ENCODE measurements at places on chromosomes 12 and 14.
A peak's percentile ranks its signal among the peaks of the same experiment; 100 is the strongest.

DNA sequence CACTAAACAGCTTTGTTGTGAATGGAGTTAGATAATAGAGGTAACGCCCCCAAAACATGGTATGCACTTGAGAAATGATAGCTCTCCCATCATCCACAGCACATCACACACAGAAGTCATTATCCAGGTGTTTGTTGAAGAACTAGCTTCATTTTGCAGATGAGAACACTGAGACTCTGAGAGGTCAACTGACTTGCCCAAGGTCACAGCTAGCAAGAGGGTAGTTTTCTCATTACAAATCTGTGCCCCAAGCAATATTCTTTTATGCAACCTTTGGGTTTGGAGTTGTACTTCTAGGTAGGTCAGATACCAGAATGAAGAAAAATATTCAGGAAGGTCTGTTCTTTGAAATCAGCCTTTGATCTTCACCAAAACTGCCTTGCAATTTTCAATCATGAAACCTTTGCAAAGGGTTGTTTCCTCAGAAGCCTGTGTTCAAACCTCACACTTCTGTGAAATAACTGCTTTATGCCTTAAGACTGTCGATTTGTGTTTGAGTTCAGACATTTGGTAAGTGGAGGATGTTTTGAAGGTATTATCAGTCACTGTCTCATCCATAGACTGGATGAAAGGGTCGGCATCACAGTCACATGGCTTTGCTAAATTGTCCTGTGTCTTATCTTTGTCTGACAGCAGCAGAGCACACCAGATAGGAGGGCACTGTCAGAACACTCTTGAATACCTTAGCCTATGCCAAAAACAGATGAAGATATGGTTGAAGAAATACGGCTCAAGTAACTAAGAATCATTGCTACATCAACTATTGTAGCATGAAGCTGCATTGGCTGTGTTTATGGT lies 233.2 kb upstream of the BTG1 start:
- no peak for DNase-seq

DNA sequence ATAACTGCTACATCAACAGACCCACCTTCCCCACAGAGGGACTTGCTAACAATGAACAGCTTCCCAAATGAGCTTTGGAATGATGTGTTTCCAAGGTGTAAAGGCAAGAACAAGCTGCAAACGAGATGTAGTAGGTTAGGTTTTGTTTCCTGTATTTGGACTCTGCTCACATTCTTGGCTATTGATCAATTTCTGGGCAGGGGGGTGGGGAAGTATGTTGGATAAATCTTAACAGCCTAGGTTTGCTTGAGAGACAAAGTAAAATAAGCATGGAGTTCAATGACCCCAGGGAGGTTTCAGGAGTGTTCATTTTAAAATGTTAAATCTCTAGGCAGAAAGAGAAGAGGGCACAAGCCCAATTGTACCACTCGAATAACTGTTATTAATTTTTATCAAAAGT lies 146.6 kb downstream of the DPY19L2 start:
- DNase-seq: no peak

DNA sequence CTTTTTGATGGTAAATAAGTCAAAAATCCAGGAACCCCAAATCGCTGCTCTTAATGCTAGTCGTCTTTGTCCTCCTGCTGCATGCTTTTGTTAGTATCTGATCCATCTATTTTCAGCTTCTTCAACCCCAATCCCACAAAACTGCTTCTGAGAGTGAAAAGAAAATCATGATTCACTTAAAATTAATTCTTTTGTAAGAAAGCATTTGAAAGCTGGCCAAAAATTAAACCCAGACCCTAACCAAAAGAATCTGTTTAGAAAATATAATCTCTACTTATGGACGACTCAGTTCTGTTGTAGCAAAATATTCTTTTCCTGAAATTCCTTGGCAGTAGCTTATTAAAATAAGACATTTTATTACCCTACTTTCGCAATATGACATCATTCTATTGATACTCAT lies 443.6 kb upstream of the SYT1 start:
- no peak for DNase-seq

- no peak for DNase-seq
These were observed 236.9 kb downstream of the PAWR start for GRCh38 chr12:79453820-79454219.

GRCh38 chr14:39432179-39432618 lies at the start of gene FBXO33:
Gene FBXO33 (minus strand): TSS chr14:39432433. CDS start chr14:39432162, 271 bp downstream.
- DNase-seq: peak; percentile 98

- DNase-seq: no peak
These were observed 23.1 kb downstream of the ASB2 start for GRCh38 chr14:93953263-93953662.

GRCh38 chr12:94663702-94664101 lies 13.3 kb upstream of the TMCC3 start:
- no peak for DNase-seq

DNA sequence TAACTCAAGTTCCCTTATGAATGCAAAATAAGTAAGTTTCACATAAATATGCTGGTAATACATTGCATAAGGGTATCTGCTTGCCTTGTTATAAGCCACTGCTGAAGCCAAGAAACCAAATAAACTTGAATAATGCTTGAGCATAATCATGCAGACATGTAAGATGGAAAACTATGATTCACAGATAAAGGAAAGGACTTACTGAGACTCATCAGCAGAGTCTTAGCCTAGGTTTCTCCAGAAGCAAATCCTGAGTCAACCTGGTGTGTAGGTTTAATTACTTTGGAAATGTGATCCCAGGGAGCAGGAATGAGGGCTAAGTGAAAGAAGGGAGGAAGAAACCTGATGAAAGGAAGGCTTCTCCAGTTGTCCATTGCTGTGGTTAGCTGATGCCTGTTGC lies 107.7 kb upstream of the BTG1 start:
- DNase-seq: no peak

- no peak for DNase-seq
These were observed 365.7 kb downstream of the GXYLT1 start for GRCh38 chr12:41778934-41779333.

DNA sequence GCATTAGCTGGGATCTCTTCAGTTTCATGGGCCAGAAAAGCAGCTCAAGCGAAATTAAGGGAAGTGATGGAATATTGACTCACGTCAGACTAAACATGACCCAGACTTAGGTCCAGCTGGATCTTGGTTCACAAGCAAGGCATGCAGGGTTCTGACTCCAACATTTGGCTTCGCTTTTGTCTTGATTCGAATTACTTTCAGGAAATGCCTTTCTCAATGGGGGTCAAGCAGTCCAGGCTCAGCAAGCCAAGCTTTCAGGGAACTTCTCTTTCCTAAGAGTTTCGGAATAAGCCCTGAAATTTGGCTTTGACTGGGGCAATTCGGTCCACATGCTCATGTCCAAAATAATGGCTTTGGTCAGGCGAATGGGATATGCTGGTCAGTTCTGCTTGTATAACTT lies 678.7 kb upstream of the TMEM132C start:
- no peak for DNase-seq

- DNase-seq: no peak
These were observed 938 bp upstream of the SLC25A29 start for GRCh38 chr14:100306998-100307765.

DNA sequence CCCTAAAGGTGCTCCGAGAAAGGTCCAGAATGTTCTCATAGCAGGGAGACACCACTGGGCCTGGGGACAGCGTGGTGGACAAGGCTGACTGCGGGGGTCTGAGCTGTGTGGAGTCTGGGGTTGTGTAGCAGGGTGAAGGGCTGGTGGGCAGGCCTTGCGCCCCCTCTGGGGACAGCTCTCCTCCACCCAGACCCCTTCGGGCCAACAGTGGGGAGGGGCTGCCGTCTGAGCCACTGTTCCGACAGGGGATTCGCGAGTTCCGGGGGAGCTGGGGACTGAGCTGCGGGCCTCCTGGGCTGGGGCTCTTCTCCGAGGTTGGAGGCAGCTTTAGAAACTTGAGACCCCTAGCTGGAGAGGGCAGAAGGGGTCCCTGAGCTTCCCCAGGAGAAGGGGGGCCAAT lies 32.1 kb downstream of the NCKAP5L start:
- no peak for DNase-seq

GRCh38 chr12:58727521-58727920 lies 192.8 kb downstream of the LRIG3 start:
- DNase-seq: no peak

GRCh38 chr14:47626151-47627035 lies 49.0 kb downstream of the MDGA2 start:
- DNase-seq: no peak

- no peak for DNase-seq
These were observed 141.3 kb downstream of the KLHL28 start for GRCh38 chr14:44820230-44820964.

- no peak for DNase-seq
These were observed 46.1 kb downstream of the DIO2 start for GRCh38 chr14:80164991-80165721.

DNA sequence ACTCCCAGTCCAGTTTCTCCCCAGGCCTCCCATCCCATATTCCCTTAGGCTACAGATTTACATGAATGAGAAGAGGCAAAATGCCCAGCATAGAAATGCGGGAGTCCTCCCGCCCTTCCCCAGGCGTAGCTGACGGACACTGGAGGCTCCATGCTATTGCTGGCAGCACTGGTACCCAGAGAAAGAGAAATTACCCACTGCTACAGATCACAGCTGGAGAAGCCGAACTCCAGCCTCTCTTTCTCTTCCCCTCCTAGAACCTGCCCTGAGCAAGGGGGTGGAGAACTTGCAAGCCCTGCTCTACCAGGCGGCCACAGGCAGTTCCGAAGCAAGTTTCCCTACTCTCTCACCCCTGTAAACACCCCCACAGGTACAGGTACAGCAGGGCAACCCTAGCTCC lies 3.6 kb downstream of the LTBR start:
- DNase-seq: no peak

GRCh38 chr12:113684053-113684907 lies 212.6 kb upstream of the LHX5 start:
- DNase-seq: no peak

- no peak for DNase-seq
These were observed 155.3 kb downstream of the PHETA1 start for GRCh38 chr12:111213561-111213960.

Measured in stimulated activated naive CD8-positive, alpha-beta T cell treated with anti-CD3 and anti-CD28 coated beads, Interleukin-15, amount 100 ng/mL, for 72 hours (primary cell).